ENCODE measurements at places on chromosomes 2 and 18. TPM values are rescaled to one million over a fixed set of nuclear protein-coding genes. Genes with fewer than 3 reads are reported as not detected.

DNA sequence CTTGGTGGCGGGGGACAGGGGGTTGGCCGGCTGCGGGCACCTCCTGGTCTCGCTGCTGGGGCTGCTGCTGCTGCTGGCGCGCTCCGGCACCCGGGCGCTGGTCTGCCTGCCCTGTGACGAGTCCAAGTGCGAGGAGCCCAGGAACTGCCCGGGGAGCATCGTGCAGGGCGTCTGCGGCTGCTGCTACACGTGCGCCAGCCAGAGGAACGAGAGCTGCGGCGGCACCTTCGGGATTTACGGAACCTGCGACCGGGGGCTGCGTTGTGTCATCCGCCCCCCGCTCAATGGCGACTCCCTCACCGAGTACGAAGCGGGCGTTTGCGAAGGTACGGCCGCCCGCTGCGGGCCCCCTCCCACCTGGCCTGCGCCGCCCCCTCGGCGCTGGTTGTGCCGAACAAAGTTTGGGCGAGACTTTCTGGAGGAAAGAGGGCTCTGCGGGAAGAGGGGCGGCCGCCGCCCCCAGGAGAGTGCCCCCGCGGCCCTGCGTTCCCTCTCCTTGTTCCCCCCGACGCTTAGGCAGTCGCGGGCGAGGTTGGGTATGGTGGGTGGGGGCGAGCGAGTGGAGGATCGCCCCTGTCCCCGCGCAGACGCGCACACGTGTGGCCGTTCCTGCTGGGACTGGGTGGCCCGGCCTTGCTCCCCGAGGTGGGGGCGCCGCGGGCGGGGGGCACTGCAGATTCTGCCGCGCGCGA is 866 bp downstream of the CRIM1 start:
- H3K27ac ChIP-seq, result peak overlapping the region; percentile 72
- peak overlapping the region; percentile 94 for H3K4me3 ChIP-seq
- H3K27me3 ChIP-seq, result no peaks in the 10 kb centered on the region
- peak; percentile 86 for DNase-seq
- H3K4me1 ChIP-seq, result peaks cover 60% of the 10 kb centered on the region
- peaks cover 5% of the 10 kb centered on the region for H3K36me3 ChIP-seq

DNA sequence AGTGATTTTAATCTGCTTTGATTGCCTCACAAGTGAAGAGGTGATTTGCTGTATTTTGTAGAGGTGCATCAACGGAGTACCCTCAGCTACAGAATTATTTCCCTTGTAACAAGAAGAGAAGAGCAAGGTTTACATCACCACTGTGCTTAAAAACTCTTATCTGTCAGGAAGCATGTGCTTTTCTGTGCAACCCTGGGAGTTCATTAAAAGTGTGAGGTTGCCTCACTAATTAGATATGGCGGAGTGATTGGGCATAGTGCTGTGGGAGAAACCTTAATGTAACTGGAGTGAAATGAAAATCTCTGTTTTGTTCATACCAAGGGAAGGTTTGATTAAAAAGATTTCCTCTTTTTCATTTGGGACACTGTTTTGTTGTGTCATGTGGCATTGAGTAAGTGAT is 544.7 kb downstream of the PARD3B start:
- no peaks in the 10 kb centered on the region for H3K27me3 ChIP-seq
- no peaks in the 10 kb centered on the region for H3K4me1 ChIP-seq
- no peak overlapping the region for H3K27ac ChIP-seq
- no peak overlapping the region for H3K4me3 ChIP-seq

GRCh38 chr2:16958266-16958665 is 292.6 kb upstream of the CYRIA start:
- no peaks in the 10 kb centered on the region for H3K36me3 ChIP-seq
- no peak overlapping the region for H3K27ac ChIP-seq
- no peak for DNase-seq
- no peaks in the 10 kb centered on the region for H3K27me3 ChIP-seq
- no peaks in the 10 kb centered on the region for H3K4me1 ChIP-seq

- no peaks in the 10 kb centered on the region for H3K27me3 ChIP-seq
- H3K4me1 ChIP-seq, result peaks cover 58% of the 10 kb centered on the region
- H3K4me3 ChIP-seq, result no peak overlapping the region
- H3K27ac ChIP-seq, result no peak overlapping the region
- H3K36me3 ChIP-seq, result peaks cover 16% of the 10 kb centered on the region
Measured at GRCh38 chr2:48568547-48568946, 38.6 kb downstream of the STON1 start.

- H3K27me3 ChIP-seq, result peaks cover 14% of the 10 kb centered on the region
- no peaks in the 10 kb centered on the region for H3K36me3 ChIP-seq
- no peak overlapping the region for H3K27ac ChIP-seq
- DNase-seq, result no peak
Measured at GRCh38 chr2:29042561-29043075, 31.7 kb downstream of the PCARE start.

IL37 gene
- not detected for total RNA-seq
